Neural progenitor cell (in vitro differentiated cells): ENCODE measurements at places on chromosomes 4 and X.
A peak's percentile ranks its signal among the peaks of the same experiment; 100 is the strongest.

DNA sequence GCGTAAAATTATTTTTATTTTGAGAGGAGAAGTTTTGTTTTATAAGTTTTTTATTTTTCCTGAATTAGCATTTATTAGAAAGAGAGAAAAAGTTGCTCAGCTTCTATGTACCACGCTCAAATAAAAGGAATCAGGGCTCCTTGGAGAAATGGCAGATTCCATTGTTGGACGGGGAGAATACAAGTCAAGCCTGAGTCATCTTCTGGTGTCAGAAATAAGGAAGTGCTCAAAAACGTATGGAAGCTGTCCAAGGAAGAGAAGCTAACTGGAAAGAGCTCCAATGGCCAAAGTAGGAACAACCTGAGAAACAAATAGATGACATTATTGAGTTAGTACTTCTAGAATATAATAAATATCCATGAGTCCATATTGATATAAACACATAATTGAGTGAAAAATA is 89.3 kb upstream of the NEIL3 start:
- DNase-seq = no peak

DNA sequence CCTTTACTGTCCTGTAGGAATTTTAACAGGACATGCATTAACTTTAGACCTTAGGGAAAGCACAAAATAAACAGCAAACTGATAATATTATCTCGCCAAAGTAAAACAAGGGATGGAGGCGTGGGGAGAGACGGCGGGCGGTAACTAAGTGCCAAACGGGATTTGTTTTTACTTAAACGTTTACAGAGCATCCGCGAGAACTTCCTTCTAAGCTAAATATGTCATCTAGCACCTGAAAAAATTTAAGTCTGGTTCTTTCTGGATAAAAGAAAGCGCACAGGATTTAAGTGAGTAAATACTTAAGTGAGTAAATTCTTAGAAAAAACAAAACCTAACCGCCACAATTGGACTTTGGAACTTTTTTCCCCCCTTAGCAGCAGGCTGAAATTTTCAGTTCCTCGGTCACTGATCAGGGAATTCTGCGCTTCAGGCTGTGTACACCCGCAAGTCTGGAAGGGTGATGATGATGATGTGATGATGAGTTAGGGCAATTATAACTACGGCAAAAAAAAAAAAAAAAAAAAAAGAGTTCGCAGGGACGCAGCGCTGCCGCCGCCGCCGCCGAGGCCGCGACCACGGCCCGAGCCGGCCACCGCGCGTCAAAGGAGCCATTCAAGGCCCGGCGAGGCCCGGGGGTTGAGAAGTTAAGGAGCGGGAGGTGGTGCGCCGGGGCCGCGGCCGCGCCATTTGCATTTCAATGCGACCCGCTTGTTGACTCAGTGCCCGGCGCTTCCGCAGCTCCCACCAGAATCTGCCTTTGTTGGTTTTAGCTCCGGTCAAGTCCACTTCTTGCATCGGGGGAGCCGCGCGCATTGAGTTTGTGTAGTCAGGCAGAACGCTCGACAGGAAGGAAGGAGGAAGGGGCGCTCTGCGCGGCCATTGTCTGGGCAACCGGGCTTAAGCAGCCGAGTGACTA is 108.8 kb downstream of the SPRY1 start:
- DNase-seq = peak; percentile 90

DNA sequence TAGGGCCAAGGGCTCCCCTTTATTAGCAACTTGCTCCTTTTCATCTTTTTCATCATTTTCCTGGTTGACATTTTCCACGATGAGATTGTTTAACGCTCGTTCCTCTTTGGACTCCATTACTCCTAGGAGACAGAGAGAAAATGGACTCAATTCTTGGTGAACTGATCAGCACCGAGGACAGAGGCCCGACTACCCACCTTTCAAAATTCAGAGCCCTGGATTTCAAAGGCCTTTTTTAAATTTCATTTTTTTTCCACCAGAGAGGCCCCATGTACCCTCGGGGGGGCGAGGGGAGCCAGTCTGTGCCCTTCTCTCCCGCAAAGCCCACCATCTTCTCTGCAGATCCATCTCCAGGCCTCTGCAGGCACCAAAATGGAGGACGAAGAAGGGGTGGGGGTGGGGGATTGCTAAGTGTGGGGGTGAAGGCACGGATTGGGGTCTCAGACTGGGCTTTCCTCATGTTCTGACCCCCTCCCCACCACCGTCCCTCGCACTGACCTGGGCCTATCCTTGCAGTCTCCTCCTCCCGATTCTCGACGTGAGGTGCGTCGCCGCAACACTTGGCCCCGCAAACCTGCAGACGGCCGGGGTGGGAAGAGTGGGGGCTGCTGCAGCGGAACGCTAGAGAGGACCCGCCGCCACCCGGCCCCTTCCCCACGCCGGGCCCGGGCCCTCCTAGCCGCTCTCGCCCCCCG is 783 bp downstream of the BEX2 start:
- DNase-seq = no peak

GRCh38 chrX:30246769-30247489 is at the start of gene MAGEB1:
Gene MAGEB1, plus strand, starts transcription at chrX:30247146. Its CDS starts 3,348 bp downstream, at chrX:30250494.
- DNase-seq = peak; percentile 4

GRCh38 chr4:145984563-145984962 is 45.9 kb upstream of the ZNF827 start:
- no peak for DNase-seq

- no peak for DNase-seq
Observed at GRCh38 chr4:77877167-77877566, 14.5 kb downstream of the MRPL1 start.

DNA sequence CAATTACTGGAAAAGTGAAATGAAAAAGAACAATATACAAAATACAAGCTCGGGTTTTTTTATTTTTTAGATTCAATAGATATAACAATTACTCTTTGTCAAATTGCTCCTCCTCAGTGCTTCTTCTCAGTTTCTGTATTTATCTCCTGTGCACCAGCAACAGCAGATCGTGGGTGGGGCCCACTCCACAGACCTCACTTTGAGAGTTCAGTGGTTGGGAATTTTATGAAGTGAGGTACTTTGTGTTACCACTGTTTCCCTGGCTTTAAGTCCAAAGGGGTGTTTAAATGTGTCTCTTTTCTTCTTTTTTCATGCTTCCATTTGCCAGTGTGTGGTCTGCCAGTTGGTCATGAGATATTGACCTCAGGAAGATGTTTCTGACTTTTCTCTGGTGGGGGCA is 54.4 kb downstream of the KIT start:
- DNase-seq = no peak

- DNase-seq = no peak
Observed at GRCh38 chr4:151296227-151296626, 19.3 kb downstream of the PRSS48 start.

GRCh38 chr4:178899084-178899483 is 1456.8 kb upstream of the AGA start:
- no peak for DNase-seq

DNA sequence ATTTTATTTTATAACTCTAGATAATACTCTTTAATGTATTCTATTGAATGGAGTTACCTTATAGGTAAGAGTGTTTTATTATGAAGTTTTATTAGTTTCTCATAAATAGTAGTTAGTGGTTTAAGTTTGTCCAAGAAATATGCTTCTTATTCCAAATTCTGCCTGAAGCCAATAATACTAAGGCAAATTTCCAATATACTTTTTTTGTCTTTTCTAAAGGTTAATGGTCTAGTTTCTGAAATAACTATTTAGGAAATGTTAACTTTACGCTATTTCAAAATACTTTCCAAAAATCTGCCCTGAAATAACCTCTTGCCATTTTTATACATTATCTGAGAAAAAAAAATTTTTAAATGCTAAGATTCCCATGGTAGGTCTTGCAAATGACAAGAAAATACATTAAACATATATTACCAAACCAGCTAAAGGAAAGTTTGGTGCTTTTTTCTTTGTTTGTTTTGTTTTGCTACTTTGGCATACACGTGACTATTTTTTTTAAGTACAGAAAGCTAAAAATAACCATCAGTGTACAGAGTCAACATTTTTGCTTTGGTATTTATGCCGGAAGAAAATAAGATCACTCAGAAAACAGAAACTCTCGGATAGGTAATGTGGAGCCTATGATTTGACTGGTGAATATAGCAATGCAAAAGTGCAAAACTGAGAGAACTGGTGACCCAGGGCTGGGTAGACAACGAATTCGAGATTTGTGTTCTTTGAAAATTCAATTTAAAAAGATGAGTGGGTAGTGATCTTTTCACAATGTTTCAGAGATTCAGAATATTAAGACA is 29.8 kb downstream of the PCDH18 start:
- no peak for DNase-seq

DNA sequence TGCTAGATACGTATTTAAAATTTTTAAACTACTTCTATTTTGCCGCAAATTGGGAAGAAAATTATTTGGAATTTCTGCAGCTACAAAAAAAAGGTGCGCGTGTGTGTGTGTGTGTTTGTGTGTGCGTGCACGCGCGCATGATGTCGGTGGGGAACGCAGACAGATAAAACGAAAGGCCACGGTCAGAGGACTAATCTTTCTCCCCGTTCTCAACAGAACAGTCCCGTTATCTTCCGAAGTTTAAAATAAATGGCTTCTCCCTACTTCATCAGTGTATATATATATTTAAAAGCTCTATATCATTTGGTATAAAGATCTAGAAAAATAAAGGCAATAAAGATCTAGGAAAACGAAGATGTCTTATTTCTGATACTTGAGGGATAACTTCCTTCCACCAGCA is 1.5 kb downstream of the MGARP start:
- DNase-seq = no peak

DNA sequence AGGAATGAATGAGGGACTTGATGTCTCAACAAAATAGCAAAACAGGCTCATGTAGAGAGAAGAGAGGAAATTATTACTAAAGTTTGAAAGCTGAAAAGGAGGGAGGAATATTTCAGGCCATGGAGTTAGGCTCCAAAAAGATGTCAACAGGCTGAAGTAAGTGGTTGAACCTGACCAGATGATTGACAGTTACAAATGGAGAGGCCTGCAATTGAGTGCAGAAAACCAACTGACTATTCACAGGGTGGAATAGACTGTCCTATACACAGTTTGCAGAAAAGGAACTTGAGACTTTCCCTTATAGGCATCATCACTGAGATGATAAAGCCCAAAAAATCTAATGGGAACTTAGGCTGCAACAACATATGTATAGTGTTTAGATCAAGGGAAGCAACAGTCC is 233.3 kb downstream of the AR start:
- no peak for DNase-seq

- DNase-seq = no peak
Observed at GRCh38 chr4:94714365-94715160, 43.2 kb upstream of the BMPR1B start.

DNA sequence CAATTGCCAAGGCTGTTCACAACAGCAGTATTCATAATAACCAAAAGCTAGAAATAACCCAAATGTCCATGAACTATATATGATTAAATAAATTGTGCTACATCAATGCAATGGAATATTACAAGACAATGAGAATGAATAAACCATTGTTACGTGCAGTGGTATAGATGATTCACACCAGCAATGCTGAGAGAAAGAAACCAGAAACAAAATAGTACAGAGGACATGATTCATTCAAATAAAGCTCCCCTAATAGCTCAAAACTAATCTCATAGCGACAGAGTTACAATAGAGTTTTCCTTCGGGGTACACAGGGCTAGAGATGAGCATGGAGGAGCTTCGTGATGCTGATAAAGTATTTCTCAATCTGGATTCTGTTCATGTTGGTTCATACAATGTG is 148.1 kb upstream of the SPANXN1 start:
- DNase-seq = no peak

GRCh38 chr4:78901882-78902281 is 37.4 kb downstream of the PAQR3 start:
- no peak for DNase-seq

- peak; percentile 72 for DNase-seq
Observed at GRCh38 chr4:88378691-88379559, at the start of gene HERC6. Gene HERC6, plus strand, starts transcription at chr4:88378852. Its CDS starts 70 bp downstream, at chr4:88378922.

DNA sequence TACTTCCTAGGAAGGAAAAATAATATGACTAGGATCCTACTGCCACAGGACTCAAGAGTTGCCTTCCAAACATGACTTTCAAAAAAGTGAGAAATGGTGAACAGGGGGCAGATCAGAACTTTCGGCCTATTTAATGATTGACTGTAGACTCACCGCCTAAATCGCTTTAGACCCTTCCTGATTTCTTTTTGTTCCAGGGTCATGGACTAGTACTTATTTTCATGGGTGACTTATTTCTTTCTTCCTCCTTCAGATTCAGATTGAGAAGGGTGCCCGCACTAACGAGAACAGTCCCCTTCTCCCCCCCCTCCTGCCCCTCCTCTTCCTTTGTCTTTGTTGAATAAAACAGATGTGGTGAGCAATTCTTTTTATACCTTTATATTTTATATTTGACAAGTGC is 48.0 kb upstream of the KLHL8 start:
- no peak for DNase-seq

GRCh38 chr4:153001626-153002025 is 65.5 kb downstream of the FHDC1 start:
- peak; percentile 24 for DNase-seq

DNA sequence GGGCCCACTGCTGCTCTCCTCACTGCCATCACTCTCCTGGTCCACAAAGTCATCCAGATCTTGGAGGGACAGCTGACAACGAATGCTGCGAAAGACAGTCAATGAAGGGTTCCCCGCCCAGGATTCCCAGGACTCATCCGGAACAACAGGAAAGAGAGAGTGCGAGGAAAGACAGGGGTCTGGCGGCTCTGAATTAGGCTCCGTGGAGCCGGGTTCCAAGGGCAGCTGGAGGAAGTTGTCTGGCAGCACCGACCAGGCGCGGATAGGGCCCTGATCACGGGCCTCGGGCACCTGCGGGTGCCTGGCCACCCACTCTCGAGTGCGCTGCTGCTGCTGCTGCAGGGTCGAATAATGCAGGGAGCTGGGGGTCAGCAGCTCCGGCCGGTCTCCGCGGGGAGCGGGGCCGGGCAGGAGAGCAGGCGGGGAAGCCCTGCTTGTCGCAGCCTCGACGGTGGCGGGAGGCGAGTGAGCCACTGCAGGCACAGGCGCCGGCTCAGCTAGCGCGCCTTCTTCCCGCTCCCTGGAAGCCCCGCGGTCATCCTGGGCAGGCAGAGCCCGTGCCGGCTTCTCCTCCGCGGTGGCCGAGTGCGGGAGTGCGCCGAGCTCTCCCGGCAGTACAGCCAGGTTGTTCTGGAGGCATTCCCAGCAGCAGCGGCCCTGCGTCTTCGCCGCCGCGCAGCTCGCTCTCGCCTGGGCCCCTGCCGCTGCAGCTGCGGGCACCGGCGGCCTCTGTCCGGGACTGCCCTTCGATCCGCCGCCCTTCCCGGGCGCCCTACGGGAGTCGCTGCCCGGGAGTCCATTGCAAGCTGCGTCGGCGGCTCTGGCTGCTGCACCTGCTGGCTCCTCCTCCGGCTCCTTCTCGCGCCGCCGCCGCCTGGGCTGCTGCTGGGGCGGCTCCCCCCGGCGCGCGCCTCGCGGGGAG is 1.1 kb downstream of the SOWAHB start:
- peak; percentile 80 for DNase-seq

GRCh38 chr4:113761620-113762185 is at the start of gene CAMK2D:
Gene CAMK2D, minus strand, starts transcription at chr4:113761738. Its CDS starts 670 bp downstream, at chr4:113761068.
- peak; percentile 88 for DNase-seq

- DNase-seq = no peak
Observed at GRCh38 chr4:152784490-152785350, 5.0 kb downstream of the ARFIP1 start.

DNA sequence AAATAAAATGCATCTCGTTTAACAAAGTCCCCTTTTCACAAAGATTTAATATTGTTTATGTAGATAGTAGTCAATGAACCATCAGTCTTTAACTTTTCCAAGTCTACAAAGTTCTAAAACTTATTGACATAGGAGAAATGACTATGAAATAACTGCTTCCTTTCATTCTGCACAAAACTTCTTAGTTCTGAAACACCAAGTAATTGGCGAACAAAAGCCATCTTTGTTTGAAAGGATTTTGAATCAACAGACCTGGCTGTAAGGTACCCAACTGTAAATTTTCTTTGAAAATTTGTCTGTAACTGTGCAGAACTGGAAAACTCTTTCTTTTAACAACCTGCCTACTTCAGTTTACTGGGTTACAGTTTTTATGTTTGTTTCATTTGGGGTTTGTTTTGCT is 25.9 kb downstream of the LEF1 start:
- no peak for DNase-seq
